ENCODE measurements at places on chromosomes 4 and X.

GRCh38 chr4:167274351-167274750 lies 40.1 kb upstream of the SPOCK3 start:
- DNase-seq = no peak

- no peak for DNase-seq
Measured at GRCh38 chr4:15024386-15024785, 22.1 kb downstream of the CPEB2 start.

DNA sequence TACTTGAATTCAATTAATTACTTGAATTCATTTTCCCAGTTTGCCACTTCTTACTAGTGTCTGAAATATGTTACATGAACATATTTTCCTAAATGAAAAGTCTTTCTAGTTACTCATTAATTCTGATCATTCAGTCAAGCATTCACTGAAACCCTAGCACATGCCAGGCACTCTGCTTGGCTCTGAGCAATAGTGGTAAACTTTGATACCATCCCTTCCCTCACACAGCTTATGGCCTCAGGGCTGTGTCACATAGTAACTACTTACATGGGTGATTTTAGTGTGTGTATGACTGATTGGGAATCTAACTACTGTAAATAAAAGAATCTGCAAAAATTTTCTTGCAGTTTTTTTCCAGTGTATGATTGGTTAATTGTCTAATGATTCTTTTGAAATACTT lies 32.7 kb downstream of the METAP1 start:
- no peak for DNase-seq

DNA sequence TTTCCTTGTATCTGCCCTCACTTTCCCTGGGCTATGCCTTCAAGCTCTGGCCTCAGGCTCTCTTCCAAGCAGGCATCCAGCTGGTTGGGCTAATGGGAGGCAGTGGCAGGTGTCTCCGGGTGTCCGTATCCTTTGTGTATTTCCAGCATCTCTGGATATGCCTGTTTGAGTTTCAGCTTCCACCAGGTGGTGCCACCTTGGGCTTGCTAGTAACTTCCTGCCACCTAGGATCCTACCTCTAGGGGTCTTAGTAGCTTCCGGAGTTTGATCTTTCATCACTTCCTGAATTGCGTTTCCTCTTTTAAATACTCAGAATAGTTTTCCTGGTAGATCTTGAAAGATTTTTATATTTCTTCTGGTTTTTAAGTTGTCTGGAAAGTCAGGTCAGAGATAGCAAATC lies 23.2 kb upstream of the ANOS1 start:
- DNase-seq = no peak

- no peak for DNase-seq
Measured at GRCh38 chr4:102683881-102684609, 76.7 kb downstream of the MANBA start.

DNA sequence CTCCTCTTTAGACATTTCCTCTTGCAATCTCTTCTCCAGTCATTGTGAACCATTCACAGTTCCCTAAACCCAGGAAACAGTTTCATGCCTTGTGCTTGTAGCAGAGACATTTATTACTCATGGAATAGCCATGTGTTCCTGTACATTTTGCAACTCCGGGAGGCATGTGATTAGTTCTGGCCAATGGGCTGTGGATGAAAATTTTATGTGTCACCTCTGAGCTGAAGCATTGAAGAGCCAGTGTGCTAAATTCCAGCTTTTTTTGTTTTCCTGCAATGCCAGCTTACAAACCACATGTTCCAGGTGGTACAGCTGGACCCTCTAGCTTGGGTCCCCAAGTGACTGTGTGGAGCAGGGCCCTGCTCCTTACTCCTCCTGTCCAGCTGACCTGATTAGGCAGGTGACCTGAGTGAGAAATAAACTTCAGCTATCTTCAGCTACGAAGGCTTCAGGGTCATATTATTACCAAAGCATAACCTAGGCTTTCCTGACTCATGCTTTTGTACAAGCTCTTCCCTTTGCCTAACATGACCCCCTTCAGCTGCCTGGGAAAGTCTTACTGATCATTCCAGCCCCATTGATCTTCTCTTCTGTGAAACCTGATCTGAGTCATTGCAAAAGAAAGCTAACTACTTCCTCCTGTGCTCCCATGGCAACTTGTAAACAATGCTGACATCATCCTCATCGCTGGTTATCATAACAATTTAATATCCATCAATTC lies 200.4 kb downstream of the PTTG2 start:
- peak; percentile 77 for DNase-seq

DNA sequence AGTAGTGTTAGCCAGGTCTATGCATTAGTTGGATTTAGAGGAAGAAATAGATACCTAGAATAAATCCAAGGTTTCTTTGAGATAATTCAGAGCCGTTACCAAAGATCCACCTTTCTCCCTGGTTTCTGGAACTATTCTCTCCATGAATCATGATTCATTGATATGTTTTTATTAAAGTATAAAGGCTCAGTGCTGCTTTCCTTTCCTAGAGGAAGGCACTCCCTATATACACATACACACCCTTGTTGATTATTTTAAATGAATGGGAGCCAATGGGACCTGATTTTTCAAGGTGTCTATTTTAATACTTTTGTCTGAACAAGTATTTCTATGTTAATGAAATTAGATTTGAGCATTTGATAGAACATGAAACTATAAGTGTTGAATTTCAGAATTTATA lies 146.8 kb upstream of the SPRY1 start:
- no peak for DNase-seq

GRCh38 chrX:111100191-111100590 lies 4.2 kb downstream of the PAK3 start:
- peak; percentile 17 for DNase-seq

- DNase-seq = no peak
Measured at GRCh38 chr4:138405466-138405891, 163.3 kb upstream of the SLC7A11 start.

DNA sequence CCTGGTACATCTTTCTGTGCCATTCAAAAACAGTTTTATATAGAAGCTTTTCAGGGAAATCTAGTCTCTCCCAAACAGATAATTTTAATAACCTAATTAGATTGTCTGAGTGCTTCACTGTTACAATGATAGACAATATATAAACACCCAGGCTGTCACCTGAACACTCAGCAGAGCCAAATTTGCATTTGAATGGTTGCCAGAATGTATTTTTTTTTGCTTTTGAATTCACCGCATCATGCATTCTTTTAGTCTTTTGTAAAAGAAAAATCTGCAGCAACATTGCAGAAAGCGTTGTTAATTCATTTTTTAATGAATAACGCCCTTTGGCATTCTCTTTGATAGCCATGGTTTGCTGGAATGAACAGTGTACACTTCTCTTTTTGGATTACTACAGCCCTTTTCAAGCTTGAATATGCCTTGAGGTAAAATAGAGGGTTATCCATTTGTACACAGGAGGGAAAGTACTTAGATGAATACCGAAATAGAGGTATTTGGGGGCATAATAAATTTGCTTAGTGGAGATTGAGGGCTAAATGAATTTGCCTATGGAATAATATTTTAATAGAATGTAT lies 175.0 kb upstream of the EPHA5 start:
- no peak for DNase-seq
